Right renal pelvis (tissue), 4 donors: ENCODE measurements at places on chromosomes 5 and 9. TPM values are rescaled to one million over a fixed set of nuclear protein-coding genes. Genes with fewer than 3 reads are reported as not detected.
A peak's percentile ranks its signal among the peaks of the same experiment; 100 is the strongest.

The ABO gene
- 20.7 TPM for polyA plus RNA-seq

DNA sequence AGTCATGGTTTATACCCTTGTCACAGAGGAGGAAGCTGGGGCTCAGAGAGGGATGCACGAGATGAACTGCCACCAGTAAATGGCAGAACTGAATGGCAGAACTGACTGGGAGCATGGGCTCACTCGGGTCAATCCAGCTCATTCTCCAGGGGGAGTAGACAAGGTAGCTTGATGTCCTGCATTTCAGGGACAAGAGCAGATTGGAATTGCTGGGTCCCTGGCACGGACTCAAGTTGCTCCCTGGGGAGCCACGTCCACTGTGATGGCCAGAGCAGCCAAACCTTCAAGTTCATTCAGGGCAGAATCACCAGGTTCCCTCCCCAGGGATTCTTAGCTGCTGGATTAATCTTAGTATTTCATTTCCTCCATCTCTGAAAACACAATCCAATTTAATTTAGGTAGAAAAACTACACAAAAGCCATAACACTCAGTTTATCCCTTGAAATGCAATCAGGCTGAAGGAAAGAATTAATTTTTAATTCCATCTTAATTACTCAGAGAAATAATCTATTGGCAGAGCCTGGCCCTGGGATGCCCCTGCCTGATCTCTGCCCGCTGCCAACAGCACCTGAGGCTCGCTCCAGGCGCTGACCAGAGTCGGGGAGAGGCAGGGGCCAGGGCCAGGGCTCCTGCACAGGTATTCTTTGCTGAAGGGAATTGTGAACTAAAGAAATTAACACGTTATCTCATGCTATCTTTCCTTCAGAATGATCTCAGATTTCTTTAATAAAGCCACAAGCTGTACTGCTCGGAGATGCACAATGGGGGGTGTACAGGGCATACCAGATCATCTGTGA lies 42.0 kb upstream of the UNC5A start:
- DNase-seq = no peak

- no peak for DNase-seq
Observed at GRCh38 chr5:82358457-82358856, 80.3 kb upstream of the RPS23 start.

The FSD1L gene
- 13.3 TPM for polyA plus RNA-seq

DNA sequence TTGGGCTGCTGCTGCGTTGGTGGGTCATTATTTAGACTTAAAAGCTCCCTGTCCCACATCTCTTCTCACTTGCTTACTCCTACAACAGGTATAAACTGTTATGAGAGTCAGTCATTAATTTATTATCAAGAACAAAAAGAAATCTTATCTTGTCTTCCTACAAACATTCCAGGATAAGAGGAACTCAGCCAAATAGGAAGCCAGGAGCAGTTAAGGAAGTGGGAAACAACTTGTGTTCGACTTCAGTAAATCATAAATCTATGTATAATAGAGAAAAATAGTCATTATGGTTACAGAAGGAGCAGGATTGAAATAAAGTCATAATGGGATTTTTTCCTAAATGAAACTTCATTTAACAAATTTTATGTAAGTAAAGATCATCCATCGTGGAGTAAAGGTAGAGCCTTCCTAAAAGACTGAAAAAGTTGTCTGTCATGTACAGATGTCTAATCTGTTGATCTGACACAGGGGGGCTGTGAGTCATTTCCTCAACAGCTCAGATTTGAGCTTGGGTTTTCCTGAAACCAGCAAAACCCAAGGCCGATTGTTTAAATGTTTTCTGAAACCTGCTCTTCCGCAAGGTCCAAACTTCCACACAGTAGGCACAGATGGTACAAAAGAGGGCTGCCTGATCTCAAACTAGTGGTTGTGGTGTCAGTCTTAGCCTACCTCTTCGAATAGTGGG lies 25.3 kb upstream of the LRRTM2 start:
- no peak for DNase-seq

- no peak for DNase-seq
Observed at GRCh38 chr5:135503871-135504270, 31.9 kb downstream of the NEUROG1 start.

GRCh38 chr5:104400941-104401340 lies 838.4 kb upstream of the NUDT12 start:
- DNase-seq = no peak

GRCh38 chr5:98651715-98652114 lies 121.7 kb upstream of the RGMB start:
- DNase-seq = no peak

The PCDHGB3 gene
- polyA plus RNA-seq = 1.9 TPM

GRCh38 chr9:104992659-104993058 lies 64.7 kb upstream of the ABCA1 start:
- no peak for DNase-seq

DNA sequence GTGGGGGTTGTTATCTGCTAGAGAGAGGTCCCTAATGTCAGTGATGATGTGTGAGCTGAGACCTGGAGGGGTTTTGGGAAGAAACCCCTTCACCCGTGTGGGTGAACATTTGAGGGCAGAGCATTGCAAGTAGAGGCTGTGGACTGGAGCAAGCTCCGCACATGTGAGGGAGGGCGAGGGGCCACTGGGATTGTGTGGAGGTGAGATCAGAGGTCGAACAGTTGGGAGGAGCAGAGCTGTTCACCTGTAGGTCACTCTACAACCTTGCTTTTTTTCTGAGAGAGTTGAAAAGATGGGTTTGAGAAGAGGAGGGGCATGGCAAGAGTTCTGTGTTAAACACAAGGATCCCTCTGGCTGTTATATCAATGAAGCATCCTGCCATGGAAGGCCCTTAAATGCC lies 480.4 kb upstream of the ZNF608 start:
- no peak for DNase-seq

The GFRA3 gene
- 4.2 TPM for polyA plus RNA-seq

The FBLL1 gene
- polyA plus RNA-seq = 0.44 TPM

The OR1Q1 gene
- polyA plus RNA-seq = not detected

DNA sequence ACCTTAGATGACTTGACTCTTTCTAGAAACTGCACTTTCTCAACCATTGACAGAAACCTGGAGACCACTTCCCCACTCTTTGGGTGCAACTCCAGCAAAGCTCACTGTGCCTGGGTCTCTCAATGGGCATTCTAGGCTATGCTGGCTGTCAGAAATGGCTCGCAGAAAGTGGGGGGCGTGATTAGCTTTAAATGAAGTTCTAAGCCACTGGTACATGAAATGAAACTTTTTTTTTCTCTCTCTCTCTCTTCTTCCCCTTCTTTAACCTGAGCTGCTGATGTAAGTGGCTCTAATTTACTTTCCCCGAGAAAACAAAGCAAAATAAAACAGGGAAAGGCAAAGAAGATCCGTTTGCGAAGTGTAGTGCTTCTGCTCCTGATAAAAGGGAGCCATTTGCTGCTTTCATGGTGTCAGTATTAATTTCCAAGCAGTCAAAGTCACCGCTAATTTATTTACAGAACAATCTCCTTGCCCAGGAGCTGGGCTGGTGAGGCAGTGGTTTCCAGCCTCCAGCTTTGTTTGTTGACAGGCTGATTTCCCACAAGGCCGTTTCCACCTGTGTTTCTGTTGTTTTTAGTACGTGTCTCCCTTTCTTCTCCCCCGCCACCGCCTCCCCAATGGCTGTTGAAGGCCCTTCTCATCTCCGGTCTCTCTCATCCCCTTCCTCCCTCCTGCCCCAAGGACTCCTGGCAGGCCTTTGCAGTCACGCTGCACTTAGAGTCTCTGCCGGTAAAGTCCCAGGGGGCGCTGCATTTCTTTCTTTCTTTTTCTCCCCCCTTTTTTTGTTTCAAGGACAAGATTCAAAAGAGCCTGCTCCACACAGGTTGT lies 422.9 kb downstream of the EBF1 start:
- DNase-seq = no peak

The PIP5KL1 gene
- polyA plus RNA-seq = 2.2 TPM

GRCh38 chr5:92222449-92222848 lies 839.3 kb upstream of the ARRDC3 start:
- no peak for DNase-seq

The PHF24 gene
- polyA plus RNA-seq = 0.13 TPM

DNA sequence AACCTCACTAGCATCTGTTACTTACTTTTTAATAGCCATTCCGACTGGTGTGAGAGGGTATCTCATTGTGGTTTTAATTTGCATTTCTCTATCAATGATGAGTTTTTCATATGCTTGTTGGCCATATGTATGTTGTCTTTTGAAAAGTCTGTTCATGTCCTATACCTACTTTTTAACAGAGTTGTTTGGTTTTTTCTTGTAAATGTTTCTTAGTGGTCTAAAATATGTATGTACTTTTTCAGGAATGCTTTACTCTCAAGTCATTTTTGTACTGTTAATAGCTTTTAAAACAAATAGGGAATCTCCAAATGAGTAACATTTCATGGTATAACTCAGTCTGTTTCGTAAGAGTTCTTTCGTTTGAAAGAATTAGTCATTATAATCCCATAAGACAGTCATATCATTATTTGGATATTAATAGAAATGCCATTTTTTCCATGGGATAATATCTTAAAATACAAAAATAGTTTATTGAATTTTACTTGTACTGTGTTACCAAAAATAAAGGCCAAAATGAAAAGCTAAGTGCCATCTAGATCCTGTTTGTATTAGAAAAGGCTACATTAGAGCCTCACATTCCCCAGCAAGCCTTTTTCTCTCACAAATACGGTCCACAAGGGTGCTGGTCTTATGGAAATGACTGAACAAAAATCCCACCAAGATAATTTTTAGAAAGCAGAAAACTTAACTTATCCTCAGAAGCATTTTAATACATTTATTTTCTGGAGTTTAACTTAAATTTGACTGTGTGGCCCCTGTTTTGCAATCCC lies 247.7 kb downstream of the PJA2 start:
- no peak for DNase-seq

- no peak for DNase-seq
Observed at GRCh38 chr9:131543141-131543540, 2.2 kb upstream of the PRRT1B start.

The GPR21 gene
- polyA plus RNA-seq = not detected

DNA sequence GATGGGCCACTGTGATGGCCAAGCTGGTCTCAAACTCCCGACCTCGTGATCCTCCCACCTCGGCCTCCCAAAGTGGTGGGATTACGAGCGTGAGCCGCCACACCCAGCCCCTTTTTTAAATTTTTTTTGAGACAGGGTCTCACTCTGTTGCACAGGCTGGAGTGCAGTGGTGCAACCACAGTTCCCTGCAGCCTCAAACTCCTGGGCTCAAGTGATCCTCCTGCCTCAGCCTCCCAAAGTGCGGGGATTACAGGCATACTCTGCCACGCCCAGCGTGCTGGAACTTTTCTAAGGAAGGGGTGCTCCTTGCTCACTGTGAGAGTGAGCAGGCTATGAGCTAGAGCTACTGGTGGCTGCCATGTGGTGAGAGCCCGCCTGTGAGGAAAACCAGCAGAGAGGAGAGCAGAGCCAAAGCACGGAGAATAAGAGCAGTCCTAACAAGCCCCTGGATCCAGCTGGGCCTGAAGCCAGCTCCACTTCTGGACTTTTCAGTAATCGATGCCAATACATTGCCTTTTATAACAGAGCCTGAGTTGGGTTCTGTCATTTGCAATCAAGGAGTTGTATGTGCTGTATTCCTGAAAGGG lies 75.5 kb upstream of the UNC5A start:
- DNase-seq = no peak

The RANBP17 gene
- 9.2 TPM for polyA plus RNA-seq

- DNase-seq = peak; percentile 69
Observed at GRCh38 chr5:90558344-90559192, at the start of gene ADGRV1. TSS of gene ADGRV1 (plus strand) at chr5:90558797. CDS start at chr5:90558896, 99 bp downstream.

- no peak for DNase-seq
Observed at GRCh38 chr5:134833340-134834032, 12.3 kb upstream of the C5orf24 start.
